AG20443 (cell line): ENCODE measurements at places on chromosomes 5 and 9.

DNA sequence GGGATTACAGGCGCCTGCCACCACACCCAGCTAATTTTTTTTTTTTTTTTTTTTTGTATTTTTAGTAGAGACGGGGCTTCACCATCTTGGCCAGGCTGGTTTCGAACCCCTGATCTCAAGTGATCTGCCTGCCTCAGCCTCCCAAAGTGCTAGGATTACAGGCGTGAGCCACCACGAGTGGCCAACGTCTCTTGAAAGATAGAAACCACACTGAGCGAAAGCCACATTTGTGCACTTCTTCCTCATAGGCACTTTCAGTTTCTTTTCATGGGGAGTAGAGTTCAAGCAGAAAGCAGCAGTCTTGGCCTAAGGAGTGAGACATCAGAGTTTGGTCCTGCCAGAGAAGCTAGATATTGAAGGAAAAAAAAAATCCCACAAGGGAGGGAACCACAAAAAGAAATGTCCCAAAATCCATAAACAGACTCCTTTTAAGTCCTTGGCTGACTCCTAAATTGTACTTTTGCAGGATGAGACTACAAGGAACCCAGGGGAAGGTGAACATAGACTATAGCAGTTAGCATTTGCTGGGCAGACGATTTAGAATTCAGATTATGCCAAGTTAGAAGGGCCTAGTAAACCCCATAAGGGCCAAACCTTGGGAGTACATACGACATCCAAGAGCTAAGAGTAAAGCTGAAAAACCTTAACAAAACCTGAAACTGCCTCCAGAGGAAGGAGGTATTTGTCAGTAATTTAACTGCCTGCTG lies 43.9 kb upstream of the GLIPR2 start:
- no peak for DNase-seq

DNA sequence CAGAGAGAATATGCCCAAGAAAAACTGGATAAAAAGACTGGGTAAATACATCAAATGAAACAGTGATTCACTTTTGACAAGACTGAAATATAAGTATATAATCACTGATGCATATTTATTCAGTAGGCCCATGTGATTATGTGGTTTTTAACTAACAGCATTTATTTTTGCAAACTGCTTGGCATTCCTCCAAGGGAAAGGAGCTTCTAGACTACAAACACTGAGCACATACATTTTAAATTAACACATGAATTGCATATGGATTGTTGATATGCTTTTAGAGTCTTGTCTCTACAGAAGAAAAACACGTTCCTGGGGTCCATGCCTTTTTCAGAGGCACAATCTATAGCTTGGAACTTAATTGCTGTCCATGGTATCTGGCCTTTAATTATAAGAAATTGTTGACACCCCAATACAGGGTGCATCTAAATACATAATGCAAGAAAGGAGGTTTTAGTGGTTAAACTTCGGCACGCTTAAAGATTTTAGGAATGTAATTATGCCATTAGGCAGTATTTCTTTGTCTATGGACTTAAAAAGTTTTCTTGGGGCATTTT lies 6.9 kb upstream of the MEIKIN start:
- no peak for DNase-seq

GRCh38 chr5:30765227-30765626 lies 428.3 kb upstream of the CDH6 start:
- DNase-seq: no peak

GRCh38 chr5:143662020-143662419 lies 149.9 kb upstream of the HMHB1 start:
- no peak for DNase-seq

GRCh38 chr9:27183701-27184100 lies 74.7 kb downstream of the TEK start:
- no peak for DNase-seq

- no peak for DNase-seq
Measured at GRCh38 chr5:76522103-76522935, 100.9 kb downstream of the F2RL2 start.

- no peak for DNase-seq
Measured at GRCh38 chr5:3139499-3139931, 388.0 kb upstream of the IRX2 start.

GRCh38 chr9:126955811-126956210 lies 41.2 kb downstream of the RALGPS1 start:
- DNase-seq: no peak

GRCh38 chr9:6973762-6974161 lies 216.0 kb downstream of the KDM4C start:
- no peak for DNase-seq

DNA sequence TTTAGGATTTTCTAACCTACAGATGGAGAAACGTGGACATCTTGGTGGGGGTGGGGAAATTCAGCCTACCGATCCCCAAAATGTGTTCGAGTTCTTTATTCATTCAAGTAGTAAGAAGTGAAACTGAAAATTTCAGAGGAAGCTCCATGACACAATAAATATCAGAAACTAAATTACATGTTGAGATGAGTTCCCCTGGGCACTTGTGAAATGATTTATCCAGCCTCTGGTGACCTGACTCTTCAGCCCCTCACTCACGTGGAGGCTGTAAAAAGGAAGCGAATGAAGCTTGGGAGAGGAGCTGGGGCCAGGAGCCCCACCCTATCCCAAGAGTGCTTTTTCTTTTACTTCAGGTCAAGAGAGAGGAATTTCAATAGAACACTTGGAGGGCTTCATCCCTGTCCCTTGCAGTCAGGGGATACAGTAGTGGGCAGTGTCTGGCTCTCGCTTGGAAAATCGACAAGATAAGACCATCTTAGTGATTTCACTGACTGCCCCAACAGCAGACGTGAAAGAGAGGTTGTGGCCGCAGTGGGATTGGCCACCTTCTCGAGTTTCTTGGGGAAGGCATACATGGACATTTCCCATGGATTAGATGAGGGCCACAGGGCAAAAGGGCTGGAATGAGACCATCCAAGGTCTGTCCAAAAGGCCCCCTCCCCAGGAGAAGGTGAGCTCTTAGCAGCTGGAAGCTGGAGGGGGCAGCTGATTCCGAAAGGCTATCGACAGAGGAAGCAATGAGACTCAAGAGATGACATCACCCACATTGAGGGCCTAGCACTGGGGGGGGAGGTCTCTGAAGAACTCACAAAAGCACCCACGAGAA lies 76.8 kb upstream of the SH3PXD2B start:
- DNase-seq: peak; percentile 5

GRCh38 chr5:43389679-43390329 lies 22.4 kb downstream of the CCL28 start:
- peak; percentile 86 for DNase-seq

DNA sequence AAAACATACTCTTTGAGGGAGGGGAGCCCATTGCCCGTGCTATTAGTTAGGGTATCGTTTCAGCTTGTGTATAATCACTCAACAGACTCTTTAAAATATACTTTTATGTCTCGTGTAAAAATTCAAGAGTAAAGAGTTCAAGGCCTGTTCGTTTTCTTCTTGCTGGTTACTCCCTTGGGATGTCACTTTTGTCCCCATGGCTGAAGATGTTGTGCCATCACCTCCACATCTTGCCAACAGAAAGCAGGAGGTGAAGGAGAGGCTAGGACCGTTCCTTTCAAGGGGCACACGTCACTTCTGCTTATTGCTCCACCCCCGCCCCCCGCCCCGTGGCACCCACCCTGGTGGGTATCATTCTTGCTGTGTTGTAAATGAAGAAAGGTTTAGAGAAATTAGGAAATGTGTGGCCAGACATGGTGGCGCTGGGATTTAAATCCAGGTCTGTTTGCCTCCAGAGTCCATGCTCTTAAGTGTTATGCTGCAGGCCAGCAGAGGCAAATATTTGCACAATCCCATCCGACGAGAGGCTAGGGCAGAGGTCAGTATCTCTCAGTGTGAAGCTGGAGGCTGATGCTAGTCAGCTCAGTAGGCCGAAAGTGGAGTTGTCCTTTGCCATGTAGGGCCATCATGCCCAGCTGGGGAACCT lies 3.0 kb downstream of the MLANA start:
- DNase-seq: no peak

GRCh38 chr9:69317081-69317480 lies 7.9 kb upstream of the ENTREP1 start:
- no peak for DNase-seq

DNA sequence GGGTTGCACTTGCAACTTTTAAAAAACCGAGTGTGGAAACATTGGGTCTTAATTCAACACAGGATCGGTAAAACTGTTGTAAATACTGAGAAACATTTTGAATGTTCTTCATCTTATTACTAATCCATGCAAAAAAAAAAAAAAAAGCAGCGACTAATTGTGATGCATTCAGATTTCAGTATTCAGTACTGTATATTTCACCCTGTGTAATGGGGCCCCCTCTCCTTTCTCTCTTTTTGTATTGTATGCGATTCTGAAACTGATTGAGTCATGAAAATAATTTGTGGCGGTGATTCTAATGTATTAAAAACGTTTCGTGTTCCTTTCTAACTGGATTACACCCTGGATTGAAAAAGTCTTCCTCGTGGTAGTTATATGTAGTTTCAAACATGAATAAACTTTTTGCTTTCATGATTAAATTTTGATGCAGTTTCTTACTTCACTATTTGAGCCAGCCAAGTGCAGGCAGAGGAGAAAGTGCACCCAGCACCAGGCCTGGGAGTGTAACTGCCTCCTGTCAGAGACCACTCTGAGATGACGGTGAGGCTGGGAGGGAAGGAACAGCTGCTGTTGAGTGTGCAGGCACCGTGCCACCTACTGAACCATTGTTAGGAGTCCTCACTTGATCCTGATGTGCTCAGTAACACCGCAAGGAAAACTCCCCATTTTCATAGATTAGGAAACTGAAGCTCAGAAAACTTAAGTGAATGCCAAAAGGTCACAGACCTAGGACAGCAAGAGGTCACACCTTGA lies 220.0 kb downstream of the PBX3 start:
- no peak for DNase-seq

DNA sequence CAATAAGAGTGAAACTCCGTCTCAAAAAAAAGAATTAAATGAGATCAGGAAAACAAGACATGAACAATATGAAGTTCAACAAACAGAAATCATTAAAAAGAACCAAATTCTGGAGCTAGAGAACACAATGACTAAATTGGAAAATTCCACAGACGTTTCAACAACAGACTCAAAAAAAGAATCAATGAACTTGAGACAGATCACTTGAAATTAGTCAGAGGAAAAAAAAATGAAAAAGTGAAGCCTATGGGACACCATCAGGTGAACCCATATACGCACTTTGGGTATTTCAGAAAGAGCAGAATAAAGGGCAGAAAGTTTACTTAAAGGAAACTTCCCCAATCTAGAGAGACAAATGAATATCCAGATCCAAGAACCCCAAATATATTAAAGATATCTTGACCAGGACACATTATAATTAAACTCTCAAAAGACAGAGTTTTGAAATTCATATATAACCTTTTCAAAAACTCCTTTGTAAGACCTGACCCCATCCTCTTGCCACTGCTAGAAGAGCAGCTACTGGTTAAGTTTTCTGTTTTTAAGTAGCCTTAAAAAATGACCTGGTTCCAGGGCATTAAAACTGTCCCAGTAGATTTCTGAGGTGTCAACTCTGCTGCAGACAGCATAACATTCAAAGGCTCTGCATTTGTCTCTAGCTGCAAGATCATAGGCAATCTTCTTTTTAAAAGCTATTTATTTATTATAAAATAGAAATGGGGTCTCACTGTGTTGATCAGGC lies 7.7 kb upstream of the MATR3 start:
- DNase-seq: no peak

GRCh38 chr5:60492958-60493357 lies 207.0 kb downstream of the DEPDC1B start:
- DNase-seq: no peak

DNA sequence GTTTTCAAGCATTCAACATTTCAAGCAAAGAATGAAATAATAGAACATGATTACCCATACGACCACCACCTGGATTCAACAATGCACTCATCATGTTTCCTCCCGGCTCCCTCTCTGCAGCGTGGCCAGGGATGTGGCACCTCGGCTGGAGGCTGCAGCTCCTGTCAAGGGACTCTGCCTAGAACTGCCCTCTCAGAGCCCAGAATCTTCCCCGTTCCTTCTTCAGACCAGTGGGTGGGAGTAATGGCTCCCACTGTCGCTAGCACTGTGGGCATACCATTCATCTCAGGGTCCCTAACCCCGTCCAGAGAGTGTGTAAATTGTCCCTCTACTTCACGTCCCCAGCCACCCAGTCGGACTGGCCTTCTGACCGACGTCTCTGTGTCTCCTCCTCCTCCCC lies 118.6 kb upstream of the COL5A1 start:
- no peak for DNase-seq

- DNase-seq: peak; percentile 34
Measured at GRCh38 chr9:38687389-38687842, 32.5 kb downstream of the FAM240B start.

DNA sequence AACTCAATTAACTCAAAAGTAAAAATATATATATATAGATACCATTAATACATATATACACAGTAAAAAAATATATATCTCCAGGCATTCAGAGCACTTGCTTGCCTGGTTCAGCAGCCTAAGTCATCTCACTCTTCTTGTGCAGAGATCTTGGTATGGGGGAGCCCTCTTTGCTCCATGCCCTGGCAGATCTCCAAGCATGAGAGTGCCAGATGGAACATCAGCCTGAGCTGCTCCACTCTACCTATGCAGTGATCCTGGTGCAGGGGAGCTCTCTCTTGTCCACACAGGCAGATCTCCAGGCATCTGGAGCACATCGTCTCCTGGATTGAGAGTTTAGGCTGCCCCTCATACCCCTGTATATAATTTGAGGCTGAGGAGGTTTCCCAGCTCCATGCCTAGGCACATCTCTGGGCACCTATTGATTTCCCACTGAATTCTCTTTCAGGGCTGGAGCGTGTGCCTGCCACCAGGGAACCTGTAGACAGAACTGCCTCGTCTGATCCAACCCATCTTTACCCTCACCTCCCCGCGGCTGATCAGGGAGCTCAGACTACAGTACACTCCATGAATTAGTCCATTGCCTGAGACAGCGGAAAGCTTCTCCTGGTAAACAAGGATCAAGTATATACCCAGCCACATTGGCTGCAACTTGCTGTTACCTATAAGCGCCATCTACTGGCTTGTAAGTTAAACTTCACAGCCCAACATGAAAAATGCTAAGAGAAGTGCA lies 342.4 kb upstream of the GRIA1 start:
- peak; percentile 10 for DNase-seq

DNA sequence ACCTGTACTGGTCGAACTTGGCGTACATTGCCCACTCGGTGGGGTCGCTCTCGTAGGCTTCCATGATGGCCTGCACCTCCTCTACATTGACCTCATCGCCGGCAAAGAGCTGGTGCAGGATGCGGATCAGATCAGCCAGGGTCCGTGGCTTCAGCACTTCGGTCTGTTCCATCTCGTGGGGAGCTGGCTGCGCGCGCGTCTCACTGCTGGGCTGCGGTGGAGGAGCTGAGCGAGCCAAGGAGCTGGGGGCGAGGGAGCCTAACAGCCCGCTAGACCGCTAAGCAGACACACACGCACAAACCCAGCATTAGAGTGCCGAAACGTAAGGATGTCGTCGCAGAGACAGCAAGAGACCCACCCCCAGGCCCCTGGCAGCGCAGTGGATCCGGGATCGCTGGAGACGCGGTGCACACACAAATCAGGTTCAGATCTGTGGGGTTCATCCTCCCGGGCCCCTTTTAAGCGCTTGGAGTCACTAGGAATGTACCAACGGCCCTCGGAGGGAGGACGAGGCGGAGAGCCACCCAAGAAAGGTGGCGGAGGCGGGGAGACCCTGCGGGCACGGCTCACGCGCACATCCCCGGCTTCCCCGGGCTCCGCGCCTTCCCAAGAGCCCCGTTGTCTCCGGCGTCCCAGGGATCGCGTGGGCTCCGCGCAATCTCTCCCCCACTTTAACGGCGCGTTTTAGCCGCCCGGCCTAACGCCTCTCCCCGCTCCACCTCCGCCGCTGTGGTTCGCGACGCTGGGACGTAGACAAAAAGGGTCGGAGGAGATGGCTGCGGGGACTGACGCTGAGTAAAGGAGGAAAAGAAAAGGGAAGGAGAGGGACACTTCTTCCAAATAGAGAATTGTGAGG lies at the start of gene CDO1:
Gene CDO1, minus strand, starts transcription at position 434 of the 856 bp plus-strand sequence. Its CDS starts 262 bp downstream, at position 172.
- peak; percentile 60 for DNase-seq
